ENCODE measurements at places on chromosomes 16 and 17. TPM values are rescaled to one million over a fixed set of nuclear protein-coding genes. Genes with fewer than 3 reads are reported as not detected.

DNA sequence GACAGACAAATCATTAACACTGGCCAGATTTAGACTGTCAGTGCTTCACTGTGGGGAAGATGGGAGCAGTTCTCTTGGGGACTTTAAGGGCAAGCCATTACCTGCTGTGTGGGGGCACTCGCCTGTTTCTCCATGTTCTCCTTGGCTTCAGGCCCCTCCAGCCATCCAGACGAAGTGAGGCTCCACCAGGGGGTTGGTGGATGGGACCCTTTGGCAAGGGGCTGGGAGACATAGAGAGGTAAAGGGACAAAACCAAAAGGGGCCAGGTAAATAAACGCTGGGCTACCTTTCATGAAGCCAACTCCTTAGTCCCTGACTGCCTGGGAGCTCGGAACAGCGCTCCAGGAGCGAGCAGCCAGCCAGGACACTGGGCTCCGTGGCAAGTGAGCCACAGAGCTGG lies 14.0 kb downstream of the TBX4 start:
- peaks cover 2% of the 10 kb centered on the region for H3K27me3 ChIP-seq
- H3K4me3 ChIP-seq = no peak overlapping the region
- no peak for DNase-seq
- no peak overlapping the region for H3K27ac ChIP-seq
- no peaks in the 10 kb centered on the region for H3K36me3 ChIP-seq

DNA sequence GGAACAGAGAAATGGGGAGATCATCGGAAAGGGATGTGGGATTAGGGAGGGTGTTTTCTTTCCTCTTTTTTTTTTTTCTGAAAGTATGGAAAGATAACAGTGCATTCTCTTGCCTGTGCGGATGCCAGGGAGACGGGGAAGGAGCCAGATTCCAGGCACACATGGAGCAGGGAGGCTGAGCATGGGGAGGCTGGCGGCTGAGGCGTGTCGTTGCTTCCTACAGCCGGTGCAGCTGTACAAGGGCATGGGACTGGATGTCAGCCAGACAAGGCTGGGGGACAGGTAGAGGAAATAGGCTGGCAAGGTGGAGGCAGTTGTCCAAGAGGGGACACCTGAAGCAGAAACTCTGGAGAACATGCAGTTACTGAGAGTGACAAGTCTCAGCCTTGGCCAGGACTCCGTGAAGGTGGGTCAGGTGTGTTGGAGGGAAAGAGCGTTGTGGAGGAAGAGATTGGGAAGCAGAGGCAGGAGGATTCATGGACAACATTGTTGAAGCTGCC lies 16.6 kb upstream of the ADORA2B start:
- no peak for DNase-seq
- H3K27ac ChIP-seq = no peak overlapping the region
- H3K4me3 ChIP-seq = no peak overlapping the region

Gene GPS1
- total RNA-seq = 78.9 TPM

- H3K27me3 ChIP-seq = no peaks in the 10 kb centered on the region
- DNase-seq = no peak
- no peaks in the 10 kb centered on the region for H3K36me3 ChIP-seq
- no peak overlapping the region for H3K27ac ChIP-seq
Measured at GRCh38 chr17:13967416-13967815, 101.9 kb upstream of the COX10 start.

- H3K4me1 ChIP-seq = peaks cover 19% of the 10 kb centered on the region
- H3K27me3 ChIP-seq = no peaks in the 10 kb centered on the region
- peaks cover 3% of the 10 kb centered on the region for H3K36me3 ChIP-seq
- DNase-seq = no peak
- no peak overlapping the region for H3K27ac ChIP-seq
Measured at GRCh38 chr16:15054357-15055140, 1.3 kb downstream of the NTAN1 start.

DNA sequence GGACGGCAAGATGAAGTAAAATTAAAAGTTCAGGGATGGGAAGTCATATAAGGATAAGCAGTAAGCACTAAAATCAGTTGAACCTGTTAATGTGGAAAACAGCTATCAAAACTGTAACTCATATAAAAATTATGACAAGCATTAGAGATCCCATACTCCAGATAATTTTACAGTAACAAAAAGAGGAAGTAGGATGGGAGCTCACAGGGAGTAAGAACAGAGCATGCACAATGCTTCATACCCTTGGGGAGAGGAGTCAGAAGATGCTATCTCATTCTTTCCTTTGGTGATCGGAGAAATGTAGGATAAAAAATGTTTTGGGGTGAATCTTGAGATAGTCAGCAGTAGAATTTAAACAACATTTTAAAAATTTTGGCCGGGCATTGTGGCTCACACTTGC lies 164.7 kb upstream of the CACNG5 start:
- H3K4me1 ChIP-seq = peaks cover 40% of the 10 kb centered on the region
- H3K27me3 ChIP-seq = no peaks in the 10 kb centered on the region
- no peak overlapping the region for H3K27ac ChIP-seq
- DNase-seq = no peak

DNA sequence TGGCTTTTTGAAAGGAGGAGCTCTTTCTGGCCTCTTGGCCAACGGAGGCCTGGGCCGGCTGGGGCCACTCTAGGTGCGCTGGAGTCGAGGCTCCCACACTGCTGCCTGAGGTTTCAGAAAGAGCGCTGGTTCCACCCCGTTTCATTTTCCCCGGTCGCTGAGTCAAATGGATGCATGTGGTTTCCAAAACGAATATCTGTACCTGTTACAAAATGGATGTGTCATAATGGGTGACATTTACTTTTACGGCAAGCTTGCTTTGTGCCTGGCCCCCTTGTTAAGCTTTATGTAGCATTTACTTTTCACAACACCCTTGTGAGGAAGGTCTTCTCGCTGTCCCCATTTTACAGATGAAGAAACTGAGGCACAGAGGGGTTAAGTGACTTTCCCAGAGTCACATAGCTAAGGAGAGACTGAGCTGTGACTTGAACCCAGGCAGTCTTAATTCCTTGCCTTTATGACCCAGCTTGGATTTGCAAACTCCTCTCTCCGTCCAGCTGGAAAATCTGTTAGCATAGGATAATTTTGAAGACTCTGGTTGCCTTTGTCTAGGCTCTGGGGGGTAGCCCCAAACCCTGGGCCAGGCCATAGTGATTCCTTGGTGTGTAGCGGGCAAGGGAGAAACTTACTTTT lies 10.6 kb downstream of the KSR1 start:
- H3K27me3 ChIP-seq = no peaks in the 10 kb centered on the region
- no peak overlapping the region for H3K27ac ChIP-seq
- peaks cover 34% of the 10 kb centered on the region for H3K4me1 ChIP-seq
- no peak overlapping the region for H3K4me3 ChIP-seq

DNA sequence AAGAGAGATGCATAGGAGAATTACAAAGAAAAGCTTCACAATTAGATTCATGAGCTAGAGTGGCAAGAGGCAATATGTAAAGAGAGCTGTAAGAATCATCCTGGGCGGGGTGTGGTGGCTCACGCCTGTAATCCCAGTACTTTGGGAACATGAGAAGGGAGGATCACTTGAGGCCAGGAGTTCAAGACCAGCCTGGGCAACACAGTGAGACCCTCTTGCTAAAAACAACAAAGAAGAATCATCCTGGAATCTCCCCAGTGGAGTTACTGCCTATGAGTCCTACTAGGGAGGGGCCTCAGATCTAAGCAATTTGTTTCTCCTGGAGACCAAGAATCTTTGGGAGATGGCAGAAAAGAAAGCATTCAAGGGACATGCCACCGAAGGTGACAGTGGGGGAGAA lies 119.1 kb downstream of the HIC1 start:
- no peak for DNase-seq
- H3K36me3 ChIP-seq = peaks cover 10% of the 10 kb centered on the region
- peaks cover 34% of the 10 kb centered on the region for H3K4me1 ChIP-seq
- H3K27me3 ChIP-seq = no peaks in the 10 kb centered on the region
